Activated gamma-delta T cell treated with Interleukin-2 at 50 U/mL for 16 hours (primary cell): ENCODE measurements at places on chromosomes 13 and 19.

GRCh38 chr13:34034411-34034810 is 216.5 kb downstream of the RFC3 start:
- DNase-seq = no peak

GRCh38 chr19:47226426-47227351 is 4.3 kb downstream of the BBC3 start:
- DNase-seq = peak; percentile 50

DNA sequence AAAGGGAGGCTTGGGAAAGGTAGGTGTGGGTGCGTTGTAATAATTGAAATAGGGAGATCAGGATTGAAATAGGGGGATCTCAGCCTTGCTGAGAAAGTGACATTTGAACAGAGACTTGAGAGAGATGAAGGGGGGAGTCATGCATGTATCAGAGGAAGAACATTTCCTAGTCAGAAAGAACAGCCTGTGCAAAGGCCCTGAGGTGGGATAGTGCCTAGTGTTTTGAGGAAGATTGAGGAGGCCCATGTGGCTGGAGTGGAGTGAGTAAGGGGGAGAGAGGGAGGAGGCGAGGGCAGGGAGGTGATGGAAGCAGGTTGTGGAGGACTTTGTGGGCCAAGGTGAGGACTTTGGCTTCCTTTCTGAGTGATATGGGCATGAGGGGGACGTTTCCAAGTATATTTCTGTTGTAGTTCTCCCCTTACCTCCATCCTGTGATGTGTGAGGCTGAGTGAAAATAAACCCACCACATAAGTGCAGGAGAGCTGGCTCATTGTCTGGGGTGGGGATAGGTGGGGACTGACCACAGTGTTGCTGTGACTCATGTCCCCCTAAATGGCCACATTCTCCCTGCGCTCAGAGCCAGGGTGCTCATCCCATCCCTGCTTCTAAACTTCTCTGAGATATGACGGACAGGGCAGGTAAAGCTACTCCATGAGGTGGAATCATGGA is 17.8 kb downstream of the ACTL9 start:
- DNase-seq = no peak

DNA sequence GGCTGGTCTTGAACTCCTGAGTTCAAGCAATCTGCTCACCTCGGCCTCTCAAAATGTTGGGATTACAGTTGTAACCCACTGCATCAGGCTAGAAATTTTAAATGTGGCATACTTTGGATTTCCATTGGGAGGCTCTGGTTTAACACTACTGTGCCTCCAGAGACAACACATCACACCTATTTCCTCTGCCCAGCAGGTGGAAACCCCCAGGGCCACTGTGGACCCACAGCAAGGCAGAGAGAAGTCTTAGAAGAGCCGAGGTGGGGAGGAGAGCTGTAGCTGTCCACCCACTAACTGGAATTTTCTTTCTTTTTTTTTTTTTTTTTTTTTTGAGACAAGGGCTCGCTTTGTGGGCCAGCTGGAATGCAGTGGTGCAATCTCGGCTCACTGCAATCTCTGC is 39.4 kb downstream of the IER2 start:
- DNase-seq = no peak

GRCh38 chr13:30355384-30355699 is 48.0 kb upstream of the KATNAL1 start:
- DNase-seq = peak; percentile 56

- peak; percentile 63 for DNase-seq
These were observed 4.3 kb downstream of the FAAP24 start for GRCh38 chr19:32976223-32976805.

DNA sequence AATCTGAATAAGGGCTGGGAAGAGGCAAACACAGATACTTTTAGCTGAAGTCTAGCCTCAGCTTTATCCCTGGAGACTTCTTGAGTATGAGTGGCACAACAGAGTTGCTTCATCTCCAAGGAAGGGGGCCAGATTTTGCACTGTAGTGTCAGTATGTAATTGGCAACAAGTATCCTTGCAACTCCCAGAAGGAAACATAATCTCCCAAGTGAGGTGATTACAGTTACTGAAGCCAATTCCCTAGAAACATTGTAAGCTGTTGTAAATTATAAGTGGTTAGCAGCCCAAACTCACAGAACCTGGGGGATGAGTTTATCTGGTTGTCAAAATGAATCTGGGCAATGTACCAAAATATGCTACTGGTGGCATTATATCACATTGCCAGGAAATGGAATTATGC is 2065.7 kb upstream of the PCDH20 start:
- DNase-seq = no peak

- no peak for DNase-seq
These were observed 7.1 kb downstream of the ARHGAP45 start for GRCh38 chr19:1073956-1074517.

- no peak for DNase-seq
These were observed 148.7 kb downstream of the ZNF536 start for GRCh38 chr19:30520735-30521479.

DNA sequence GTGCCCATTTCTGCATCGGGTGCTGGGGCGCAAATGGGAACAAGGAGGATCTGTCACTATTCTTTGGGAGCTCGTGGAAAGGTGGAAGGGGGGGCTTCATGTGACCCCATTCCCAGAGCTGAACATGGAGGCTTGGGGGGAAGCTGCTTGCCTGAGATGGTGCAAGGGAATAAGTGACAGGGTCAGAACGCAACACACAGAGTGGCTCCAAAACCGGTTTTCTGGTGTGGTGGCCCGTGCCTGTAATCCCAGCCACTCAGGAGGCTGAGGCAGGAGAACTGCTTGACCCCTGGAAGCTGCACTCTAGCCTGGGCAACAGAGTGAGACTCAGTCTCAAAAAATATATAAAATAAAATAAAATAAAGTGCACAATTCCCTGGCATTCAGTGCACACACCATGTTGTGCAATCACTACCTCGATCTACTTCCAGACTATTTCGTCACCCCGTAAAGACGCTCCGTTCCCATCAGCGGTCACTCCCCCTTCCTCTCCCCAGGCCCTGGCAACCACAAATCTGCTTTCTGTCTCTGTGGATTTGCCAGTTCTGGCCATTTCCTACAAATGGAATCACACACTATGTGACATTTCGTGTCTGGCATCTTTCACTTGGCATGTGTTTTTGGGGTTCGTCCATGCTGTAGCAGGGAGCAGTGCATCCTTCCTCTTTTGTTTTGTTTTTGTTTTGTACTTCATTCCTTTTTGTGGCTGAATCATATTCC is 18.2 kb upstream of the COMP start:
- no peak for DNase-seq

DNA sequence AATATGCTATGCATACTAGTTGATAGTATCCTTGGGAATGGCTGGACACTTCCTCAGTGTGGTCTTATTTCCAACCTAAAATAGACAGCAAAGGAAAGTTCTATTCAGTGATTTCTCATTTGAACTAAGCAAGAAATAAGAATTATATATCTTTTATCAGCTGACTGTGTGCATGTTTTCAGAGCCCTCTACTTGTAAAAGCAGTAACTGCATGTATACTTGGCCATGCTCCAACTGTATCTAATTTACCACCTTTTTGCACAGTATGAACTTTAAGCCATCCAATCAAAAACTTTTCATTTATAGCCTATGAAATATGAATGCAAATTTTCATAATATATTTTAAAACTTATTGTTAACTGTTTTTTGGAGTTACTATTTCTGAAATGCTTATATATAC is 136.4 kb upstream of the PCDH9 start:
- no peak for DNase-seq

- no peak for DNase-seq
These were observed 9.2 kb downstream of the PARP4 start for GRCh38 chr13:24503379-24503696.

DNA sequence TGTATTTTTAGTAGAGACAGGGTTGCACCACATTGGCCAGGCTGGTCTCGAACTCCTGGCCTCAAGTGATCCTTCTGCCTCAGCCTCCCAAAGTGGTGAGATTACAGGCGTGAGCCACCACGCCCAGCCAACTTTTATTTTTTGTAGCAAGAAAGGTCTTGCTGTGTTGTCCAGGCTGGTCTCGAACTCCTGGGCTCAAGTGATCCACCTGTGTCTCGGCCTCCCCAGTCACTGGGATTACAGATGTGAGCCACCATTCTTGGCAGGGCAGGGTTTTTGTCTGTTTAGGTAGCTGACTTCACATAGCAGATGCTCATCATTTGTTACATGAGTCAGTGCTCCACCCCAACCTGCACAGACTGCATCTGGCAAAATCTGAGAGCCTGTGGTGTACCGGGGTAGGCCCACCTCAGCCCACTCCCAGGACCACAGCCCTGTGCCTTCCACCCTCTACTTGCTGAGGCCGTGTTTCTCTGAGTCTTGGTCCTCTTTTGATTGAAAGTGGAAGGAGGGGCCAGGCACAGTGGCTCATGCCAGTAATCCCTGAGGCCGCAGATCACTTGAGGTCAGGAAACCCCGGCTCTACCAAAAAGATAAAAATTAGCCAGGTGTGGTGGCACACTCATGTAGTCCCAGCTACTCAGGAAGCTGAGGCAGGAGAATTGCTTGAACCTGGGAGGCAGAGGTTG is 4.2 kb upstream of the TNPO2 start:
- no peak for DNase-seq

DNA sequence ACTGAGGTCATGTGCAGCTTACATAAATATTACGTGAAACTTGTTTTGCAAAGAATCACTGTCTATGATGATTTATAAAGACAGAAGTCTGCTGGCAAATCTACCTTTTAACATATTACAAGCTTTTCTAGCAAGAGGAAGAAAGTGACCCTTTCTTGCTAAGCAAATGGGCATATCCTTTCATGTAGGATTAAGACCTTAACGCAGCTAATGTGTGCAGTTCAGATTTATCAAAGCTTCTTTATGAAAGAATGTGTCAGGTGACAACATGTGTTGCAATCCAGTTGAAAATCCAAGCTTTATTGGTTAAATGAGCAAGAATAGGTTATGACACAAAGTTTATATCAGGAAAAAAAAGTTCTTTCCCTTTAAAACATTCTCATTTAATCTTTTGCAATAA is 115.6 kb upstream of the NBEA start:
- no peak for DNase-seq

GRCh38 chr13:113378825-113379224 is 14.9 kb upstream of the GRTP1 start:
- no peak for DNase-seq

DNA sequence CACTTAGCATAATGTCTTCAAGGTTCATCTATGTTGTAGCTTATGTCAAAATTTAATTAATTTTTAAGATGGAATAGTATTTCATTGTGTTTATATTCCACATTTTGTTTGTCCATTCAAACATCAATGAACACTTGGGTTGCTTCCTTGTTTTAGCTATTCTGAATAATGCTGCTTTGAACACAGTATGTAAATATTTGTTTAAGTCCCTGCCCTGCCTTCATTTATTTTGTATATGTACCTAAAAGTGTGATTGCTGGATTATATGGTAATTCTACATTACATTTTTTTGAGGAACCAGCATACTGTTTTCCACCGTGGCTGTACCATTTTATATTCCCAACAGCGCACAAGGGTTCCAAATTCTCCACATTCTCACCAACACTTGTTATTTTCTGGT is 17.6 kb upstream of the SUCLA2 start:
- DNase-seq = no peak

GRCh38 chr19:31378404-31378803 is 29.2 kb upstream of the TSHZ3 start:
- DNase-seq = no peak

DNA sequence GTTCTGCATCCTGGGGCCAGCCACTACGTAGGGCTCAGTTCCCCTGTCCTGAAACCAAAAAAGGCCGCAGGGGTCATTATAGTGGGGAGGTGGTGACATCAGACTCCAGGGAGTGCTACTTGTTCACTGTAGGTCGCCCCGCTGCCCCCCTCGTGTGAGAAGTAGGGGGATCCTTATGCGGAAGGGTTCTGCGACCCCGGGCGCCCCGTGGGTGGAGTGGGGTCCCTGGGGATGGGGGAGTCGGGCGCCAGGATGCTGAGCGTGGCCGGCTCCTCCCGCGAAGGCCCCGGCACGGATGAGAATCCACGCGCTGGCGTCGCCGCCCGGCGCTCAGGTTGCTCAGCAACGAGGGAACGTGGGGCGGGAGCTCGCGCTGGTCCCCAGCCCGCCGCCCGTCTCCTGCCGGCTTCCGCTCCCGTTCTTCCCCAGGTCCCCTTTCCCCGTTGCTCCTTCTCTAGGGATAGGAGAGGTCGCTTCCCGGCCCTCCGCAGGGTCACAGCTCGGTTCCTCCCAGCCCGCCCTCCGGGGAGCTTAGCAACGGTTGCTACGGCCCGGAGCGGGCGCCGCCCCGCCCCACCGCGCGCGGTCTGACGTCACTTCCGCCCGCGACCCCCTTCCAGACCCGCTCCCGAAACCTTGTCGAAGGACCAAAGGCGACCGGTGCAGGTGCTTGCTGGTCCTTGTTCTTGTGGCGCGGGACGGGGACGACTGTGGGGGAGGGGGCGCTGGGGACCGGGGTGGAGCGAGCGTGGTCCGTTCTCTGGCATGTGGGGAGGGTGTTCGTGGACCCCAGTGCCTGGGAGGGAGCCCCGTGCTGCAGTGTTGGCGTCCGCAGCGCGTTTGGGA is at the start of gene NAT14:
TSS of gene NAT14 (plus strand) at position 596 of the 846 bp plus-strand sequence. CDS start 521 bp downstream, outside the sequence.
- peak; percentile 50 for DNase-seq

DNA sequence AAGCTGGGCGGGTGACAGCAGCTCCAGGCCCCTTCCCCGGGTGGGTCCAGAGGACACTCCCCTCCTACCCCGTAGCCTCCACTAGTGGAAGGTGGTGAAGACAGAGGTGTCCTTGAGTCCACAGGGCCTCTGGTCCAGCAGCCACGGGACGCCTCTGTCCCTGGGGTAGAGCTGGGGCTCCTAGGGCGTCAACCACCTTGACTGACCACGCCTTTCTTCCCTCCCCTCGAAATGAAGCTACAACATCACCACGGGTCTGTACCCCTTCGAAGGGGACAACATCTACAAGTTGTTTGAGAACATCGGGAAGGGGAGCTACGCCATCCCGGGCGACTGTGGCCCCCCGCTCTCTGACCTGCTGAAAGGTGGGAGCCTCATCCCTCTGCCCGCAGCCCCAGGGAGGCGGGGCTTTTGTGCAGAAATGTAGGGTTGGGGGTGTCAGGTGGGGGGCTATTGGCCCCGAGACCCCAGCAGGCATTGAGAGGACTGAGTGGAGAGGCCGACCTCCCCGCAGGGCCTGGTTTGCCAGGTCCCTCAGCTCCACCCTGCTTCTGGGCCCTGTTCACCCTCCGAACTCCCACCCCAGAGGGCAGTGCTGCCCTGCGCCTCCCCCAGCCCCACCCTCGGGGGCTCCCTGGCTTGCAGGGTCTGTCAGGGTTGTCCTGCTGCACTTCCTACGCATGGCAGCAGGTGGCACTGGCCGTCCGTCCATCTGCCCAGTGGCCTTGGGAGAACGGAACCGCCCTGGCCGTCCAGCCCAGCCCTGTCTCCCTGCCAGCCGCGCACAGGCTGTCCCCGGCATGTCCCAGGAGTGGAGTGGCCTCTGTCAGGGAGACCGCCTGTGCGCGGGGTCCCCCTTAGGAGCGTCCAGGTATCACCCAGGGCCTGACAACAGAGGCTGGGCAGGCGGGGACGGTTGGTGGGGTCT is 15.7 kb downstream of the STK11 start:
- no peak for DNase-seq
